ENCODE measurements at places on chromosomes 16 and 17. TPM values are rescaled to one million over a fixed set of nuclear protein-coding genes. Genes with fewer than 3 reads are reported as not detected.
A peak's percentile ranks its signal among the peaks of the same experiment; 100 is the strongest.

Gene AANAT
- total RNA-seq: under 0.01 TPM

Gene KRTAP4-5
- total RNA-seq: not detected

Gene ABCA3
- 8.1 TPM for total RNA-seq

Gene ABCA8
- total RNA-seq: under 0.01 TPM

Gene NACA2
- total RNA-seq: not detected

GRCh38 chr17:56290101-56290801, 137.0 kb downstream of the ANKFN1 start:
- no peak for DNase-seq

- DNase-seq: no peak
These were observed 1060.2 kb downstream of the CDH11 start for GRCh38 chr16:64061621-64062020.

GRCh38 chr17:17826342-17826713, 10.5 kb downstream of the SREBF1 start:
- DNase-seq: no peak

DNA sequence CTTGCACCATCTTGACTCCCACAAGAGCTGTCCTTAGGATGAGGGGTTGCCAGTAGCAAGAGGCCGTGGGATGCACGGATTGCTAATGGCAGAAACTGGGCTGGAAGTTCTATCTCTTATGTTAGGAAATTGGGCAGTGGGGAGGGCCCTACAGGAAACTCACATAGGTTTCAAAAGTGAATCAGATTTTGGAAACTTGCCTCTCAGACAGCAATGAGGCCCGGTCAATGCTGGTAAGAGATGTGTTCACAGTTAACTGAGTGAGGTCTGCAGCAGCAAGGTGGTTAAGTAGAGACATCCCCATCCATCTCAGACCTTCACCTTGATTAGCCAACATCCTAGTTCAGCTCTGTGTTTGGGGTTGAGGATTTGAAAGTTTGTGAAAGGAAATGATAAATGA, 164.7 kb downstream of the ABCA8 start:
- no peak for DNase-seq

GRCh38 chr16:88375996-88376834, 6.5 kb upstream of the ZNF469 start:
- DNase-seq: no peak

DNA sequence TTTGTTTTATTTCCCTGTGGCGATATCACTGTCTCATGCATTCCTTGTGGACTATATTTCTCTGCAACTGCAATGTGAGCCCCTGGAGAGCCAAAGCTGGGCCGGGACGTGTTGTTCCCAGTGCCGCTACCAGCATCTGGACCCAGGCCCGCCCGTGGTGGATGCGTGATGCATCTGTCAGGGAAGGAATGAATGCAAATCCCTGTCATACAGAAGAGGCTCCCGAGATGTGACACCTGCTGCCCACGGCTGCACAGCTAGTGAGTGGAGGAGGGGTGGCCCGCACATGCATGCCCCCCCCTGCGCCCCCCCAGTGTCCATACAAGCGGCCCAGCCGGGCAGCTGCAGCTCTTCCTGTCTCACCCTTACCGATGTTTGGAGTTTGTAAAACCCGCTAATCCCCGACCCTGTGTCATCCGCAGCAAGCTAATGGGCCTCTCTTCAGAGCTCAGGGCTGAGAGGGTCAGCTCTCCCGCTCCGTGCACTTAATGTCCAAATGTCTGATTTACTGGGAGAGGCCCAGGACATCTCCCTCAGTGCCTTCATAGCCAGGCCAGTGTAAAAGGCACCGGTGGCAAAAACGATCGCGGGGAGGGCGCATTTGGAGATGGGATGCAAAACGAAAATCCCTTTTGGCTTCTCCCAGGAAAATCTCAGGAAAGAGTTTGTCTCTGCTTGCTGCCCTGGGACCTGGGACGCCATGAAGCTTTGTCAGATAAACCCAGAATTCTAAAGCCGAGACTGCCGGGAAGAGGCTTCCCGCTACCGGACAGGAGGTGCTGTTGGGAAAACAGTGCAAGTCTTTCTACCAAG, 91.8 kb downstream of the FOXL1 start:
- no peak for DNase-seq

DNA sequence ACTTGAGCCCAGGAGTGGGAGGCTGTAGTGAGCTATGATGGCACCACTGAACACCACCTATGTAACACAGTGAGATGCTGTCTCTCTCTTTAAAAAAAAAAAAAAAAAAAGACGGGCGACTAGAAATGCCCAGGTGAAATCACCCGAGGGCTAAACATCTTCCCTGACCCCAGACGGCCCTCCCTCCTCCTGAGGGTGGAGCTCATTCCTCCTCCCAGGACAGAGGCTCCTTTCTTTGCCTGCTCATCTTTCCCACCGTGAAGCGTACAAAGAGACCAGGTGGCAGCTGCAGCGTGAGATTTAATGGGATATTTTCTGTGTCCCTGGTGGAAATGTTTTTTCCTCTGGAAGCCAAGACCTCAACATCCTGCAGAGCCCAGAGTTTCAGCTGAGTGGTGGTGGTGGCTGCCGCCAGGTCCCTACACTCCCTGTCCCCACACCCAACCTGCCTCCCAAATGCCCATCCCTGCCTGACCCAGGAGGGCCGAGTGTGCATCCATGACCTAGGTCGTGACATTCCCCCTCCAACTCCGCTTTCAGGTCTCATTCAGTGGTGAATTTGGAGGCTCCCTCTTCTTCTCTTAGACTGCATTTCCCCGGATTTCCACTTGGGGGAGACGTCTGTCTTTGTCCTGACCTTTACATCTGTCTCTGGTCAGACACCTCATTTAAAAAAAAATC, 14.4 kb upstream of the GPRC5B start:
- DNase-seq: no peak

DNA sequence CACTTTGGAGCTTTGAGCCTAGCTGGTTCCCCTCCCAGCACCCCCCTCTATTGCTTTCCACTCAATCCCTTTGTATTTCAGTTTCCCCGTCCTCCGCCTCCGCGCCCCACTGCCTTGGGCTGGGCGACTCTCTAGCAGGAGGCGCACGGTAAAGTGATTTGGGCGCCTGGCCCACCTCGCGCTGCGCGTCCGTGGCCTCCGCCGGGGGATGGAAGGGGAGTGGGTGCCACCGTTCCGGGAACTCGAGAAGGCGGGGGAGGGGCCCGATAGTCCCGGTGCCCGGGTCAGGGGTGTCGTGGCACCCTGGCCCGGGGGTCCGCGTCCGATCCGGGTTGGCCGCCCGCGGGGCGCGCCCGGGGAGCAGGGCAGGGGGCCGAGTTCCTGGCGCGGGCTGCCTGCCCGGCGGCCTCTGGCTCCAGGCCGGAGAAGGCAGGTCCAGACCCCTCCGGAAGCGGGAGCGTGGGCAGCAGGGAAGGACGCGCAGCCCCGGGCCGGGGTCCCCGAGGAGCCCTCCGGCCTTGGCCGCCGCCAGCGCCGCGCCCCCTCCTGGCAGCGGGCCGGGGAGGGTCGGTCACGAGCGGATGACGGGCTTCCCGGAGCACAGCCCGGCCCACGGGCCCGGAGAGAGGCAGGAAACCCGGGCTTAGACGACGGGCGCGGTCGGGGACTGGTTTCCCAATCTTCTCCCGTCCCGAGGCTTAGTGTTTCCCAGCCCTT, 15.8 kb downstream of the MEOX1 start:
- peak; percentile 44 for DNase-seq

DNA sequence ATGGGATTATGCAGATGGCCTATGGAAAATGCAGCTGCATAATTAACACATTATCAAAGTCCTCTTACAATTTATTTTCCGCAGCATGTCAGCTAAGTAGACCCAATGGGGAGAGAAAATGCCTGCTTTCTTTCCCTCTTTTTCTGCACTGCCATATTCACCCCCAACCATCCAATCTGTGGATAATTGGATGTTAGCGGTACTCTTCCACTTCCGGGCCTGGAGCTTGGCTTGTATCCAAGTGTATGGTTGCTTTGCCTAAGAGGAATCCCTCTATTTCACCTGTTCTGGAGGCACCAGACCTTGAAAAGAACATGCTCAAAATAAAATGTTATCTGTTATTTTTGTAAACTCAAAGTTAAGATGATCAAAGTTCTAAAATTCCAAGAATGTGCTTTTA, 41.1 kb upstream of the CACNG3 start:
- no peak for DNase-seq

DNA sequence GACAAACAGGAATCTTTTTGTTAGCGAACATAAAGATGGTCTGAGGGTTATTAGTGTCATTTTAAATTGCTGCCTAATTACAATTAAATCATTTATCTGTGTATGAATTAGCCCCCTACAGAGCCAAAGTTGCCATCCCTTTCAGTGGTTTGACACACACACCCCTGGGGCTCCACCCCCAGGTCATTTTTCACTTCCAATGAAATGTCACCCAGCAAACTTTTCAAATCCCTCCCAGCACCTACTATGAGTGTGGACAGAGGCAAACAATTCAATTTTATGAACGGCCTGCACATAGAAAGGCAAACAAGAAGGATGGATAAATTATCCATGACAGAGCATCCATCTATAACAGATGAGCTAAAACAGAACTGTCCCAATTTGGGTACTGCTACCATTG, 2.4 kb downstream of the MYH10 start:
- DNase-seq: no peak

DNA sequence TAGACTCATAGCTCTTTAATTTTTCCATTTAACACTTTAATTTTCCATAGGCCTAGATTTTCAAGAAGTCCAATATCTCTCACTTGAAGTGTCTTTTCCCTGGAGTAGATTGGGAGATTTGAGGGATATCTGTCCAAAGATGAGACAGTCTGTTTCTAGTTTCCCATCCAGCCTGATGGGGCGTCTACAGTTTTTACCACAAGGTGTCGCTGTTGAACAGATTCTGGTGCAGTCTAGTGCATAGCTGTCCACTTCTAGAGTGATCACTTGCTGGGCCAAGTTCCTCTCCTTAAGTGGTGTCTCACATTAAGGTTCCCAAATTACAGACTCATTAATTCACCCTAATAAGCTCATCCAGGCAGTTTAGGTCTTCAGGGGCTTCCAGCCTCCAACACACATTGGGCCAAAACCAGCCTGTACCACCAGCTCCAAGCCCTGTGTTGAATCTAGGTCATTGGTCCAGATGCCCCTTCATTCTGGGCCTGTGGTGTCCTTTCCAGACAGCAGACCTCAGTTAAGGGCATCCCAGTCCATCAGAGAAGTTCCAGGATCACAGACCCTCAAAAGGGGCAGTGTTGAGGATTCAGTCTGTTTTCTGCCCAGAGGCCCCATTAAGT, 9.4 kb downstream of the SNX20 start:
- DNase-seq: peak; percentile 72

GRCh38 chr17:58329810-58330537, 1.4 kb upstream of the TSPOAP1 start:
- DNase-seq: peak; percentile 51

- no peak for DNase-seq
These were observed 104.9 kb downstream of the AXIN2 start for GRCh38 chr17:65456368-65457151.

DNA sequence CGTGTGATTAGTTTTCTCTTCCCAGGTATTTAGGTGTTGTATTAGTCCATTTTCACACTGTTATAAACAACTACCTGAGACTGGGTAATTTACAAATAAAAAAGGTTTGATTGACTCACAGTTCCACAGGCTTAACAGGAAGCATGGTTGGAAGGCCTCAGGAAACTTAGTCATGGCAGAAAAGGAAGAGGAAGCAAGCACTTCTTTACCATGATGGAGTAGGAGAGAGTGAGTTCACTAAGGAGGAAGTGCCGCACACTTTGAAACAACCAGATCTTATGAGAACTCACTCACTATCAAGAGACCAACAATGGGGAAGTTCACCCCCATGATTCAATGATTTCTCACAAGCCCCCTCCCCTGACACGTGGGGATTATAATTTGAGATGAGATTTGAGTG, 1343.7 kb upstream of the GOT2 start:
- DNase-seq: peak; percentile 5

- DNase-seq: no peak
These were observed 324.6 kb upstream of the CDH11 start for GRCh38 chr16:65446427-65446826.

DNA sequence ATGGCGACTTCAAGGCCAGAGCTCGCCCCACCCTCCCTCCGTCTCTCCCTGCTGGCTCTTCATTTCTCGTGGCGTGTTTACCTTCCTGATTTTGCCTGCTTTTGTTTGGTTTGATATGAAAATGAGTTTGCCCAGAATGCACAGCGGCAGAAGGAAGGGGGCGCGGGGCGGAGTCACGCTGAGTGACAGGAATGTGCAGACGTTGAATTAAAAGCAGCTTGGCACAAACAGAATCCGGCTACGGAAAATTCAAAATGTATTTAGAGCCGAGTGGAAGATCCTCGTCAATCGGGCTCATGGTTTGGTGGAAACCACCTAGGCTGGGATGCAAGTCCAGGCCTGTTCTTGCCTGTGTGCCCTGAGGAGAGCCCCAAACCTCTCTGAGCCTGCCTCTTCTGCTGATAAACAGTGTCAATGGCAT, 102.7 kb downstream of the SDK2 start:
- no peak for DNase-seq

- DNase-seq: no peak
These were observed 3.9 kb upstream of the BIRC5 start for GRCh38 chr17:78210111-78210510.

DNA sequence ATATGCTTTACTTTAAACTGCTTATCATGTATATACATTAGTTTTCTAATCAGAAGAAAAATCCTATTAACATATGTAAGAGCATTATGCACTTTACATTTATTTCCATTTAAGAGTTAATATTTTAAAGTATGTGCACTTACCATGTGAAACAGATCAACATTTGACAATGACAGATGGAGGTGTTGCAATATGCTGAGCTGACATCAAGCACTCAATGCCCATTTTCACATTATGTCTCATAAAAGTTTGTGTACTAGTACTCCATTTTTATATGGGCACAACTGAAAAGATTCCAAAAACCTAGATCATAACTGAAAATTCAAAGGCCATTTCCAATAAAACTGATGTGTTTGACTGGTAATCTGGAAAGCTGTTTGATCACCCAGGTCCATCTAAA, 420.9 kb upstream of the SOX9 start:
- DNase-seq: no peak

DNA sequence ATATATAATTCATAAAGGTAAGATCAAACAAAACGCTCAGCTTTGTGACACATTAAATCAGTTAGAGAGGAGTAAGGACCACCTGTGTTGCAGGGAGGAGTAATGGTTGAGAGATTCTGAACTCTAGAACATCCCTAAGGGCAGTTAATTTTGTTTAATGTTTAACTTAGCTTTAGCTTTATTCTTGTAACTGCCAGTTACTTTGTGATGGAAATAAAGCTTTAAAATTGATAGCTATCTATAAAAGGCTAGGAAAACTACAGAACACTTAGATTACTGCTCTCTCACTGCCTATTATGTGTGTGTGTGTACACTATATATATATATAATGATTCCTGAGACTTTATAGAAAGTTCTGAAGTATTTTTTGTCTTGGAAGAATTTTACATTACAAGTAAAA, 37.8 kb downstream of the PTRH2 start:
- DNase-seq: no peak

Measured in hematopoietic multipotent progenitor cell (in vitro differentiated cells).